Subcutaneous preadipocyte (primary cell): ENCODE measurements at places on chromosomes 13 and 19. TPM values are rescaled to one million over a fixed set of nuclear protein-coding genes. Genes with fewer than 3 reads are reported as not detected.

The VPS36 gene
- 24.6 and 26.6 TPM in 2 replicates for total RNA-seq

The MAST1 gene
- 0.20 TPM in 1 of 2 replicates, not detected in the other for total RNA-seq

The SCAF1 gene
- total RNA-seq, result 15.4 and 19.9 TPM in 2 replicates

The GAMT gene
- total RNA-seq, result 23.9 and 42.6 TPM in 2 replicates

The ATXN8OS gene
- not detected in 2 replicates for total RNA-seq
